Stimulated activated CD4-positive, alpha-beta T cell treated with anti-CD3 and anti-CD28 coated beads, Interleukin-1b, Interleukin-23, amount 100 ng/mL, for 1 hour (primary cell): ENCODE measurements at places on chromosomes 3 and 15.

DNA sequence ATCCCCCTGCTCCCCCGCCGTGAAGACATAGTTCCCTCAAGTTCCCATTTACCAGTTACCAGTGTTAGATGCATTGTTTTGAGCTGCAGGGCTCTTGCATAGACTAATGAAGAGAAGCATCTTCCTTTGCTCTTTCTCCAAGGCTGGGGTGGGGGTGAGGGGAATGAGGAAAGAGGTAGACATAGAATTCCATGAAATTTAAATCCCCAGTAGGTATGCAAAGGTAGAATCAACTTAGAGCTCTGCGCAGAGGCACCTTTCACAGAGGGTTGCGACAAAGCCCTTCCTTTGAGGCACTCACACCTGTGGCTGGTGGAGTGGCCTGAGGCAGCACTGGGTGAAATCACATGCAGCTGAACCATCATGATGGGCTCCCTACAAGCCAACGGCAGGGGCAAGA, 101.3 kb downstream of the WDR76 start:
- no peak for DNase-seq

- DNase-seq: no peak
Observed at GRCh38 chr15:79130535-79131130, 40.1 kb upstream of the RASGRF1 start.

GRCh38 chr3:72352176-72352575, 496.1 kb downstream of the SHQ1 start:
- no peak for DNase-seq

GRCh38 chr3:71189480-71189879, 394.0 kb downstream of the FOXP1 start:
- DNase-seq: no peak

- DNase-seq: no peak
Observed at GRCh38 chr3:161349529-161350312, 21.6 kb downstream of the SPTSSB start.
